Right renal cortex interstitium (tissue), 3 donors: ENCODE measurements at places on chromosomes 1 and 21. TPM values are rescaled to one million over a fixed set of nuclear protein-coding genes. Genes with fewer than 3 reads are reported as not detected.

The OR2T29 gene
- polyA plus RNA-seq: not detected

DNA sequence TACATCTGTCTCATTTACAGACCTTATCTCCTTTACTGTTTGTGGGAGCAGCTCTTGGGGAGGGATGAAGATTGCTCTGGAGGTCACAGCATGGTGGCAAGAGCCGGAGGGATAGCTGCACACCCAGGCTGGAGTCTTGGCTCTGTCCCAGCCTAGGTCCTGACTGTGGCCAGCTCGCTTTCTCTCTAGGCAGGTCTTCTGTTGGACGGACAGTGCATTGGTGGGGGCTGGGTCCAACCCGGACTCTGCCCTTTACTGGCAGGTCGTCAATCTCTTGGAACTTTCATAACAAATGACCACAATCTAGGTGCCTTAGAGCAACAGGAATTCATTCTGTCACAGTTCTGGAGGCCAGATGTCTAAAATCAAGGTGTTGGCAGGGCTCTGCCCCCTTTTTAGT lies 319.8 kb upstream of the C1orf174 start:
- DNase-seq: no peak

The LINGO4 gene
- polyA plus RNA-seq: 0.04 TPM

DNA sequence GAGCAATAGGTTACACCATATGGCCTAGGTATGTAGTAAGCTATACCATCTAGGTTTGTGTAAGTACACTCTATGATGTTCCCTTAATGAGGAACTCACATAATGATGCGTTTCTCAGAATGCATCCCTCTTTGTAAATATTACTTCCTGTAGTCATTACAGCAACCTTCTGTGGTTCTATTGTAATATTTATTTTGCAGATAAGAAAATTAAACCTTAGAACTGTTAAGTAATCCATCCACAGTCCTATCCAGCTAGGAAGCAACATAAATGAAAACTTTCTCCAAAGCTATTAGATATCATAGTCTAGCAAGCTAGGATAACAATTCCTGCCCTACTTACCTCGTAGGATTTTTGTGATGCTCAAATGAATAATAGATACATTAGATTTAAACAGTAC lies 88.7 kb downstream of the WLS start:
- DNase-seq: no peak

- no peak for DNase-seq
Observed at GRCh38 chr1:109821221-109821669, 57.5 kb upstream of the EPS8L3 start.

- no peak for DNase-seq
Observed at GRCh38 chr1:47765236-47765635, 231.9 kb downstream of the TRABD2B start.
